ENCODE measurements at places on chromosomes 2 and 18. TPM values are rescaled to one million over a fixed set of nuclear protein-coding genes. Genes with fewer than 3 reads are reported as not detected.
A peak's percentile ranks its signal among the peaks of the same experiment; 100 is the strongest.

DNA sequence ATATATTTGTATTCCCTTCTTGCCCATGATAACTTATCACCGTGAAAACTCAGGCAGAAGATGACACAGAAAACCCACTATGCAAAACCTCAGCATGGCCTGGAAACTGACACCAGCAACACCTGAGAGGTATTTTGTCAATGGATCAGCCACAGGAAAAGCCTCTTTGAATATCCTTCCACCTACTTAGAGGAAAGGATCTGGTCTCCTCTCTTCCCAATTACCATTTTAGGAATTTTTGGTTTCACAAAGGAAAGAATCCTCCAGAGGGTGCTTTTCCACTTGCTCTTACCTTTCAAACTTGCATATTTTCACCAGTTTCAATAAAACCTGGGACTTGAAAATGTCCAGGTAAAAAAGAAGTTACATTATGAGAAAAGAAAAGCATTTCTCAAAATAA is 20.0 kb upstream of the MEIS1 start:
- DNase-seq: no peak

GRCh38 chr2:118857677-118858484 is 10.4 kb upstream of the EN1 start:
- no peak for DNase-seq

DNA sequence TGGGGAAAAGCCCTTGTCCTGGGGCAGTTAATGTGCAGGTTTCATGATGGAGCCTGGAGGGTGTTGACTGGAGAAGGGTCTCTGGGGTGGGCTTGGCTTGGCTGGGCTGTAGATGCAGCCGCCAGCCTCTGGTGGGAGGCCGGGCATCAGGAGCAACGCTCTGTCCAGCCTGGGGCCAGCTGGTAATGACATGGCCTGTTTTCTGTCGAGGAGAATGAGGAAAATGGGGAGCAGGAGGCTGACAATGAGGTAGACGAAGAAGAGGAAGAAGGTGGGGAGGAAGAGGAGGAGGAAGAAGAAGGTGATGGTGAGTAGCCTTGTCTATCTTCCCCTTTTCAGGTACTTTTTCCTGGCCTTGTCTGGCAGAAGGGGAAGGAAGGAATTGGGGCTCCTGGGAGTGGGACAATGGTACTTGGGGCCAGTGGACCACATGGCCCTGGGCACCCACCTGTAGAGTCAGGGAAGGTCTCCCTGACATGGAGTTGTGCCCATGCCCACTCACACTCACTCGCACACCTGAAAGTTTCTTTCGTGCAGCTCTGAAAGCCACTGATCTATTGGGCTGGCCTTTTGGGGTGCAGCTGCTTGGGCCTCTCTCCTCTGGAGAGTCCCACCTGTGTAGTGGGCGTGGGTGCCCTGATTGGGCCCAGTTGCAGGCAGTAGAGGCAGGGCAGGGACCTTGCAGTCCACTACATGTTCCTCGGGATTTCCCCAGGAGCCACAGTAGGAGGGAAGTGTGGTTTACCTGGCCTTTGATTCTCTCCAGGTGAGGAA is 3.5 kb downstream of the PTMA start:
- no peak for DNase-seq

GRCh38 chr2:86623043-86623493 is 597 bp downstream of the RNF103 start:
- peak; percentile 57 for DNase-seq

GRCh38 chr2:167855211-167855610 is 392.2 kb downstream of the STK39 start:
- no peak for DNase-seq

- DNase-seq: peak; percentile 18
These were observed 71.5 kb downstream of the CDC42EP3 start for GRCh38 chr2:37599688-37600525.

DNA sequence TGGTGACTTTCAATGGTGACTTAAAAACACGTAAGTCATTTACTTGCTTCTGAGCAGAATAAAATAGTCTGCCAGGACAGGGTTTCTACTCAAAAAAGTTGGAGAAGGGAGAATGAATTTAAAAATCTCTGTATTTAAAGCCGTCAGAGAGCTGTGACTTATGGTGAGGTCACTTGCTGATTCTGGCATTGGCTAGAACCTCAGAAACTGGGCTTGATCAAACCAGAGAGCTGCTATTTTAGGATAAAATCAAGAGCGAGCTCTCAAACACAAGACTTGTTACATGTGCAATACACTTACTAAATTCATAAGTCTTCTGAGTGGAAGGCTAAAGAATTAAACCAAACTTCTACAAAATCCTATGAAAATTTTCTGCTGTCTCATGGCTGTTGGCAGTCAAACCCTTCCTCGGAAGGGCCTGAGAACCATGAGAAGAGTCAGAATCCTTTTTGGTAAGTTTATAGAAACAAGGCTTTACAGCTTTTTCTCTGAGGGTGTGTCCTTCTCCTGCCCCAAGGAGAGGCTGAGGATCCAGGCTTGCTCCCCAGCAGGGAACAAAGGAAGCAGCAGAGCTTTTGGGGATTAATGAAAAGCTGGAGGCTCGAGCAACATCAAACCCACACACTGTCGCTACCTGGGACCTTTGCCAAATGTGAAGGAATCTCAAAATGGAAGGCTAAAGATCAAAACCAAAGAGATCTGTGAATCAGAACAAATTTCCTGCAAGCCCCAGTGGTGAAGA is 816.4 kb downstream of the SOCS6 start:
- DNase-seq: no peak

GRCh38 chr2:7363906-7364305 is 446.7 kb downstream of the RNF144A start:
- DNase-seq: no peak

DNA sequence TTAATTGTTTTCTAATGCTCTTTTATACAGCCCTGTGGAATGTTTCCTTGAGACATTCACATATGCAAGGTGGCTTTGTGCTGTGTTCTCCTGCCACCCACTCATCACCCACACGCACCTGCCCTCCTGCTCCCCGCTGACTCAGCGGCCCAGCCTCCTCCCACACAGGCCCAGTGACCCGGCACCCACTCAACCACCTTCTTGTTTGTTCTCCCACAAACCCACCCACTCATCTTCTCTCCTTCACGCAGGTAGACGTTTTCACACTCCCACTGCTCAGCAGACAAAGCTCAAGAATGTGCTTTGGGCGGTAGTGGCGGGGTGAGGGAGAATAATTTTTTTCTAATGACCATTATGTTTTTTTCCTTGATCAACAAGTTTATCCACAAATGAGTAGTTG is 28.6 kb upstream of the NEMP2 start:
- DNase-seq: no peak

- DNase-seq: no peak
These were observed 1.3 kb downstream of the ING5 start for GRCh38 chr2:241703032-241703604.

- no peak for DNase-seq
These were observed 133.8 kb upstream of the SCN7A start for GRCh38 chr2:166627893-166628292.

- DNase-seq: no peak
These were observed 144.7 kb downstream of the OTX1 start for GRCh38 chr2:63195310-63195709.

- no peak for DNase-seq
These were observed 52.4 kb upstream of the STAT1 start for GRCh38 chr2:191066197-191066918.

- DNase-seq: no peak
These were observed 84.9 kb downstream of the TPO start for GRCh38 chr2:1498176-1498575.

GRCh38 chr2:20561637-20562454 is 89.1 kb downstream of the HS1BP3 start:
- DNase-seq: no peak

GRCh38 chr2:109677835-109678580 is 63.8 kb downstream of the SOWAHC start:
- DNase-seq: no peak

GRCh38 chr2:191032588-191033429 is 18.8 kb upstream of the STAT1 start:
- no peak for DNase-seq

GRCh38 chr18:23283916-23284430 is 148.7 kb downstream of the CABLES1 start:
- DNase-seq: no peak

DNA sequence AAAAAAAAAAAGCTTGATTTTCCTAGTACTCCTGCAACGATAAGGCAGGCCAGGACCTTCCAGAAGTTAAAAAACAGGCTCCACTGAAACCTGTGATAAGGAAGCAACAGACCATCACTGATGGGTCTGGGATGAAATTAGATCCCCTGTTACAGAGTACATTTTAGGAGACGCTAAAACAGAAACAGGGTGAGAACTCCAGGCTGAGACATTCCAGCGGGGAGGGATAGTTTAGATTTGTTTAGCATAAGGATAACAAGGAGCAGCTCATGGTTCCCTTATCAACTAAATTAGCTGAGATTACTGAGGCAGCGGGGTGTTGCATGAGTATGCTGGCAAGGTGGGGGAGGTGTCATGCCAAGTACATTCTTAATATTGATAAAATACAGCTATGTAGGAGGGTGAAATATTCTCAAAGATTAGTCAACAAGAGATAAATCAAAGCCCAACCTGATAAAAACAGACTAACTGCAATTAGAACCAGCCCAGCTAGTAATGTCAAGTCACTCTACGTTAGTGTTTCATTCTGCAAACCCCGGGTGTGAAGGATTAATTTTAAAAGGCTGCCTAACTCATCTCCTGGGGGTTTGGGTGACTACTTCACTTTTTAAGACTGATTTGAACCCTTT is 75.0 kb upstream of the BZW1 start:
- DNase-seq: no peak

DNA sequence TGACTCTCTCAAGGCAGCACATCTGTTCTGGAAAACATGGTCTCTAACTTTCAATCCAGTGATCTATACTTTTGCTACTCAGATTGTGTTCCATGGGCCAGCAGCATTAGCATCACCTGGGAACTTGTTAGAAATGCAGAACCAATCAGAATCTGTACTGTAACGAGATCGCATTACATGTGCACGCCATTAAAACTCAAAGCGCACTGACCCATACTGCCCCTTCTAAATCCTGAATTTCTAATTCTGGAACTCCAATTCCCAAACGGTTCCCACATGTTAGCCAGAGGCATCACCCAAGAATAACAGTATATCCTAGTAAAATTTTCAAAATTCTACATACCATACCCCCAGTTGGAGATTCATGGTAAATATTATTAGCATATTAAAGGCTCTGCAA is 10.5 kb upstream of the DCTN1 start:
- no peak for DNase-seq

CABYR gene
- 0.16 TPM for total RNA-seq

OTOS gene
- total RNA-seq: not detected

KHK gene
- 12.3 TPM for total RNA-seq

GAREM2 gene
- 5.9 TPM for total RNA-seq

ST8SIA3 gene
- total RNA-seq: not detected

FAM228B gene
- total RNA-seq: 6.3 TPM

CYBRD1 gene
- 5.7 TPM for total RNA-seq

IL36RN gene
- total RNA-seq: not detected

ZNF24 gene
- 51.5 TPM for total RNA-seq

TOGARAM2 gene
- 4.0 TPM for total RNA-seq

RIF1 gene
- total RNA-seq: 72.1 TPM
